ENCODE measurements at places on chromosomes 11 and 22. TPM values are rescaled to one million over a fixed set of nuclear protein-coding genes. Genes with fewer than 3 reads are reported as not detected.

The ZNF195 gene
- total RNA-seq: 44.8 TPM

The CLDN5 gene
- total RNA-seq: 0.04 TPM

The JHY gene
- not detected for total RNA-seq

The PATE4 gene
- total RNA-seq: not detected

The SPTBN2 gene
- total RNA-seq: 8.5 TPM

The GNAZ gene
- 11.2 TPM for total RNA-seq

The BLID gene
- not detected for total RNA-seq

The FAT3 gene
- 23.1 TPM for total RNA-seq

The MUC6 gene
- total RNA-seq: not detected

The C11orf86 gene
- not detected for total RNA-seq

- no peak for DNase-seq
These were observed 11.2 kb upstream of the NCAM1 start for GRCh38 chr11:112949781-112950575.

GRCh38 chr11:11297578-11297977 is 55.5 kb downstream of the CSNK2A3 start:
- DNase-seq: no peak

GRCh38 chr11:18641677-18642076 is 7.5 kb upstream of the SPTY2D1 start:
- no peak for DNase-seq

GRCh38 chr11:133476570-133477250 is 55.6 kb downstream of the OPCML start:
- DNase-seq: no peak

DNA sequence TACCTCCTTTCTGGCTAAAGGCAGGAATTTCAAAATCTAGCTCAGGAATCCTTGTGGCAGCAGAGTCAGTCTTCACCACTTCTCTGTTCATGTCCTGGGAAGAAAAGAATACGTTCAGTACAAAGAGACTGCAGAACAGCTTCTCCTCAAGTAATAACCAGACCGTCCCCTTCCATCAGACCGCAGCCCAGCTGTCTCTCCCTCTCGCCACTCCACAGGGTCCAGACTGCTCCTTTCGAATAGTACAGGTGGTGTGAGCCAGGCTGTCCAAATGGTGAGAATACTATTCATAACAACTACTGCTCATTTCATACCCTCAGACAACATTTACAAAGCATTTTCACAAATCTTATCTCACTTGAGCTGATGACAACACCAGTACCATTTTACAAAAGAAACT is 857 bp downstream of the ZPR1 start:
- peak; percentile 20 for DNase-seq

DNA sequence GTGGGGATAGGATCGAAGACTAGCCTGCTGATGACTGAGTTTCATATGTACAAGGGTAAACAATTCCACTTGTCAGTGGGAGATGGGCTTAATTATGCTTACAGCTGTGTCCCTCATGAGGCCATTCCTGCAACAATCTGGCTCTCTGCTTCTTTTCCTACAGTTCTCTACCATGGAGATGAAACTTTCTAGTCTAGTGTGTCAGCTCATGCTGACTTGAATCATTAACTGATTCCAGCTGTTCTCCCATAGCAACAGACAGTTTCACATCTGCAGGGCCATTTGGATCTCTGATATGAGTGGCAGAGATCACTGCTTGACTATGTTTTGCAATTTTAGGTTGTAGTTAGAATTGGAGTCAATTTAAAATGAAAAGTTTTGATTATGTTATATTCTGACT is 1251.7 kb upstream of the RAG2 start:
- DNase-seq: no peak

GRCh38 chr11:62256281-62256680 is 13.7 kb upstream of the SCGB2A2 start:
- no peak for DNase-seq

GRCh38 chr11:61853698-61854169 is 25.6 kb downstream of the FADS2 start:
- DNase-seq: no peak

DNA sequence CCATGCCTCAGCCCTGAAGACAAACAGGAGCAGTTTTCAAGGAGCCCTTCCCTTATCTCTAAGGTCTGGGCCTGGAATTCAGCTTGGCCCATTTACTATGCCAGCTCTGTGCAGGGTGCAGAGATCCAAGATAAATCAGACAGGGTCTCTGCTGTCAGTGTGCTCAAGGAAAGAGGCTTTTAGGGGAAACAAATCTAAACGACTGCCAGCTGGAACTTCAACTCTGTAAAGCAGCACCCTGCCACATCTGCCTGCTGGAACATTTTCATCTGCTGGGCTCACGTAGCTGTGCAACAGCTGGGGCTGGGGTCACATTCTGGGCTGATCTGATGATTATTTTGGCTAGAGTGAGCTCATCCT is 19.8 kb upstream of the EHF start:
- peak; percentile 41 for DNase-seq

- no peak for DNase-seq
These were observed 104.7 kb upstream of the CLMP start for GRCh38 chr11:123299721-123300120.

GRCh38 chr11:78525720-78526119 is 48.9 kb downstream of the NARS2 start:
- no peak for DNase-seq

- no peak for DNase-seq
These were observed 30.6 kb downstream of the ADAMTS8 start for GRCh38 chr11:130397780-130398179.

DNA sequence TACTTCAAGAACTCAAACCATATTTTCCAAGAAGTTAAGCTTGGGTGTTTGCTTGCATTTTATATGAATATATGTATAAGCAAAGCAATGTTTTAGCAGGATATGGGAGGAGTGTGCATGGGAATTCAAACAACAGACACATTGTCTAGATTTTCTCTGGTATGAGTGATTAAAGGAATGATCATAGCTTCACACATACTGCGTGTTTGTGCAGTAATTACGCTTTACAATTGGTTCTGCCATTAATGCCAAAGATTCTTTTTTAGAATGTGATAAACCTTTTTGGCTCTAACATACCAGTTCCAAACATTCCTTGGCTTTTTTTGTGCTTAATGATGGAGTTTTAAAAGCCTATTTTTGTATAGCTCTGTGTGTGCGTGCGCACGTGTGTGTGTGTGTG is 54.0 kb downstream of the CCDC34 start:
- DNase-seq: no peak

- peak; percentile 52 for DNase-seq
These were observed 712 bp downstream of the CERK start for GRCh38 chr22:46737105-46737975.

- DNase-seq: no peak
These were observed 22.9 kb downstream of the TRIM22 start for GRCh38 chr11:5712507-5712906.

GRCh38 chr11:83349296-83349695 is 63.1 kb upstream of the CCDC90B start:
- no peak for DNase-seq

DNA sequence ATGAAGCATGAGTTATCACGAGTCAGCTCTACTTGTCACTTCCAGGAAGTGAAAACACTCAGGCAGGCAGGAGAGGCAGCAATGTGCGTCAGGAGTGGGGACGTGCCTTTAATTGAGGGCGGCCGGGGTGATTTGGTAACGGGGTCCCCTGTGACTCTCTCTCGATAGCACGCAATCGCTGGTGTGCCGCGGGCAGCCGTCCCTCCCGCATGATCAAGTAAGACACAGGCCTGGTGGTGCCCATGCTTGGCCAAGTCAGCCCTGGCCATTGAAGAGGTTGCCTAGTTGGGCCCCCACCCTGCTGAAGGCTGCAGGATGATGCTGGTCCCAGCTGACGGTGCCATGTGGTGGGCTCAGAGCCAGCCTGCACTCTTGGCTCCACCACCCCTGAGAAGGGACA is 29.7 kb downstream of the CACNG2 start:
- no peak for DNase-seq

DNA sequence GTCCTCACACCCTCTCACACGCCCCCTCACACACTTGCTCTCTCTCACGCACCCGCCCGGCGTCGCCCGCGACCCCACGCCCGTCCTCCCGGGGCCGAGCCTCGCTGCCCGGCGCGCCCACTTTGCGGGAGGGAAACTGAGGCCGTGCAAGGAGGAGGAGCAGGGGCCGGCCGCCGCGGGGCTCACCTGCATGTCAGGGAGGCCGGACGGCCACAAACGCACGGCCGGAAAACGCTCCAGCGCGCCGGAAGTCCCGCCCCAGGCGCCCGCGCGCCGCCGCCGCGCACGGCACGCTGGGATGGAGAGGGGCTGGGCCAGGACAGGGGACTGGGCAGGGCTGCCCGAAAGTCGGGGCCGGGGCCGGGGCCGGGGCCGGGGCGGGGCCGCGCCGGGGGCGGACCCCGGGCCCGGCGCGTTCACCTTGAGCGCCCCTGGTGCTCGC is at the start of gene CHID1:
CHID1 (minus strand) TSS at position 222 of the 442 bp plus-strand sequence. CDS start 5,994 bp downstream, outside the sequence.
- peak; percentile 86 for DNase-seq

GRCh38 chr11:109865548-109866186 is 227.5 kb upstream of the ZC3H12C start:
- peak; percentile 1 for DNase-seq

DNA sequence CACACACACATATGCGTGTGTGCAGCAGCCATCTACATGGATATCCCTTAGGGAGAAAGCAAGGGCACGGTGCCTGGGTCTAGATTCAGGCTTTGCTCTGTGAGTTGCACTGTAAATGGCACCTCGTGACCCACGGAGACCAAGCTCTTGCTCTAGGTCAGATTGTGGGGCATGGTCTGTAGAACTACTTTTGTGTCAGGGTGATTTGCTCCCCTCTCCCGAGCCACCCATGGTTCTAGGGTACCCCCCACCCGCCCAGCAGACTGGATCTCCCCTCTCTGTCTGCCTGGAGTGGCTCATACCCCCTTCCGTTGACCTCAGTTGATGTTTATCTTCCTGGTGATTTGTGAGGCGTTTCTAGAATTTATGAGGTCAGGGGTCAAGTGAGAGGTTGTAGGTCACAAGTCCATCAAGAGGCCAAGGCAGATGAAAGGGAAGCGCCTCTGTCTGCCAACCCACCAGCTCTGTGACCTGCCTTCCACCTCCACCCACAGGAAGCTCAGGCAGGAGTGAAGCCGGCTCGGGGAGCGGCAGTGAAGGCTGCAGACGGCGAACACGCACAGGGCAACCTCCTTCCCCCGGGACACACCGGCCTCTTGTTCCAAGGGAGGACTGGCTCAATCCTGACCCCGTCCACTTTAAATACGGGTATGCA is 76.2 kb upstream of the TTLL12 start:
- peak; percentile 65 for DNase-seq
